Subcutaneous adipose tissue (tissue), 4 donors: ENCODE measurements at places on chromosomes 2 and 18. TPM values are rescaled to one million over a fixed set of nuclear protein-coding genes. Genes with fewer than 3 reads are reported as not detected.

Gene MDH1B
- total RNA-seq = 0.17 TPM

Gene ERICH2
- total RNA-seq = 1.0 TPM

Gene IL1F10
- total RNA-seq = not detected

Gene TBR1
- total RNA-seq = not detected

Gene COL4A4
- total RNA-seq = 1.8 TPM

Gene APLF
- 10.6 TPM for total RNA-seq

Gene TMEM163
- not detected for total RNA-seq

Gene KIAA2012
- not detected for total RNA-seq

Gene SMC6
- 12.8 TPM for total RNA-seq

Gene CXCR1
- total RNA-seq = not detected

Gene MC5R
- not detected for total RNA-seq

Gene SLC40A1
- 61.2 TPM for total RNA-seq

Gene BOLL
- not detected for total RNA-seq

Gene TIGD1
- total RNA-seq = 3.5 TPM

Gene CHRNA1
- total RNA-seq = not detected

Gene LCT
- total RNA-seq = not detected

Gene CEP192
- 23.5 TPM for total RNA-seq

Gene ALPG
- not detected for total RNA-seq

Gene ANKRD30B
- total RNA-seq = not detected

Gene UPP2
- total RNA-seq = not detected

Gene THUMPD2
- 12.2 TPM for total RNA-seq

Gene DOK6
- 10.8 TPM for total RNA-seq

Gene CAPN14
- not detected for total RNA-seq

Gene DSG1
- not detected for total RNA-seq

Gene IL36A
- total RNA-seq = not detected

Gene MC2R
- total RNA-seq = not detected
